Adrenal gland (tissue), 19 donors: ENCODE measurements at places on chromosomes 7 and 10.

- DNase-seq: no peak
Observed at GRCh38 chr10:97889461-97890265, 40.0 kb downstream of the GOLGA7B start.

- DNase-seq: no peak
Observed at GRCh38 chr7:152660021-152660420, 15.9 kb downstream of the XRCC2 start.

DNA sequence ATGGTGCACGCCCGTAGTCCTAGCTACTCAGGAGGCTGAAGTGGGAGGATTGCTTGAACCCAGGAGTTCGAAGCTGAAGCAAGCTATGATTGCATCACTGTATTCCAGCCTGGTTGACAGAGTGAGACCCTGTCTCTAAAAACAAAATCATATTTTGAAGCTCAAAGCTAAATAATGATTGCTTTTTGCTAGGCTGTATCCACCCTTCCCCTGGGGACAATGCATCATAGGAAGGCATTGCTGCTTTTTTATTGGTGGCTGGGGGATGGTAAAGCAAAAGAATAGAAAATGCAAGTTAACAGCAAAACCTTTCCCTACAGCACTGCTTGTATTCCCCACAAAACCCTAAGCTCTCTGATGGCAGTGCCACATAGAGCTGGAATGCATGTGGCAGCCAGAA lies 107.5 kb upstream of the WAC start:
- DNase-seq: no peak

- DNase-seq: no peak
Observed at GRCh38 chr7:27866256-27866655, 126.3 kb downstream of the TAX1BP1 start.

DNA sequence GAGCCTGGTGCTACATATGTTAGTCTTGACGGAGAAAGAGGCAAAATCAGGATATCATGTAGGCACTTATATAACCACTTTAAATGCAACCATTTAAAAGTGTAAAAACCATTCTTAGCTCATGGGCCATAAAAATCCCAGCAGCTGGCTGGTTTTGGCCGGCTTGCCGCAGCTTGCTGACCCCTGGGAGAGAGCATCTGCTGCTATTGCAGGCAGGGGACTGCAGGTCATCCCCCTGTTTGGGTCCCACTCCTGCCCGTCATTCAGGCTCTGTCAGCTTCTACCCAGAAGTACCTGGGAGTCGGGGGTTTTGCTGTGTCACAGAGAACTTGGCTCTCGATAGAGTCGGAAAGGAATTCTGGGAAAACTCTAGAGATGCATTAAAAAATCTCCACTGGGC lies 187.4 kb downstream of the CUX1 start:
- DNase-seq: no peak

DNA sequence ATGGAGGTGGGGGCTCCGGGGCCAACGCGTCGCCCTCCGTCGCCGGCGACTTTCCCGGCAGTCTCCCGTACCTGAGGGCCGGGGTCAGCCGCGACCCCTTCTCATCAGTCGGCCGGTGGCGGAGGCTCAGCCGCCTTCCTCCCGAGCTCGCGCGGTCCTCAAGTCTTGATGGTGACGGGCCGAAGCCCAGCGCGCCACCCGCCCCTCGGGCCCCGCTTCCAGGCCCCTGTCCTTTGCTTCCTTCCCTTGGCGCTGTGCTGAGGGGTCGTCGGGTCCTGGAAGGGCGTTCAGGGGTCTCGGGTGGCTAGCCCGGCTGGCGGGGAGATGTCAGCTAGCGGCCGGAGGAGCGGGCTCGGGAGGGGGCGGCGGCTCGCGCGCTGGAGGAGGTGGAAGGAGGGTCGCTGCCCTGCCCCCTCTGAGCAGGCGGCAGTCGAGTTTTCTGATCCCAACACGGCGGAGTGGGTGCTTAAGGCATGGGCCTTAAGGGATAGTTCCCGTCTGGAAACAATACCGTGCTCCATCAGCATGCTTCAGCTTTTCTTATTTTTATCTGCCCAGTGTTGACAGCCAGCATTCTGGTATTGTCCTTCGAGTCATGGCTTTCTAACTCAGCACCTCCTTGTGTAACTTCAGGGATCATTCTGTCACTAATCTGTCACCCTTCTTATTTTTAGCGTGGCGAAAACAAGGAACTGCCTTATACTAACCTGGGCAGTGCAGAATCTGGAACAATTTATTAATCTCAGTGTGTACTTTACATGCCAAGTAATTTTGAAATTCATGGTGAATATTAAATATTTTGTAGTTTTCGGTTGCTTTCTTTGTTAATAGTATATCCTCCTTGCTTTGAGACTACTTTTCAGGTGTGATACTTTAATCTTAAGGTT lies 748 bp downstream of the PHTF2 start:
- DNase-seq: peak; percentile 61

DNA sequence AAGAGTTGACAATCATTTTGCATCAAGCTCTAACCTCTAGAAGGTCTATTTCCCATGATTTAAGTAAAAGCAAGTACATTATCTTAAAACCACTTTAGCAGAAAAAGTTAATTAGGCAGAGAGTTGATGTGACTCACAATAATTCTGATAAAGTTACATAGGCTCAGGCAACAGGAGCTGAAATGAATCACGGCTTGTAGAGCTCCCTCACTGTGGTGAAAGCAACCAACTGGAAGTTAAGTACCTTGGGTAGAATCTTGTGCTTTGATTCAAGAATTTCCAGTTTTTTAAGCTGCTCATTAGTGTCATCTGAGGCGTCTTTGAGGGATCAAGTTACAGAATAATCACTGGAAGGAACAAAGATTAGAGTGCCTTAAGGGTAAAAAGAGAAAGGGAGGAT lies 68.9 kb upstream of the NFE2L3 start:
- DNase-seq: no peak

GRCh38 chr7:50677638-50677996 lies 105.1 kb downstream of the GRB10 start:
- no peak for DNase-seq

GRCh38 chr7:111210996-111211395 lies 120.1 kb downstream of the LRRN3 start:
- DNase-seq: no peak

GRCh38 chr10:86446987-86447386 lies 74.6 kb downstream of the WAPL start:
- DNase-seq: no peak
